NCI-H1092 (cell line): ENCODE measurements at places on chromosomes 6 and 20.

DNA sequence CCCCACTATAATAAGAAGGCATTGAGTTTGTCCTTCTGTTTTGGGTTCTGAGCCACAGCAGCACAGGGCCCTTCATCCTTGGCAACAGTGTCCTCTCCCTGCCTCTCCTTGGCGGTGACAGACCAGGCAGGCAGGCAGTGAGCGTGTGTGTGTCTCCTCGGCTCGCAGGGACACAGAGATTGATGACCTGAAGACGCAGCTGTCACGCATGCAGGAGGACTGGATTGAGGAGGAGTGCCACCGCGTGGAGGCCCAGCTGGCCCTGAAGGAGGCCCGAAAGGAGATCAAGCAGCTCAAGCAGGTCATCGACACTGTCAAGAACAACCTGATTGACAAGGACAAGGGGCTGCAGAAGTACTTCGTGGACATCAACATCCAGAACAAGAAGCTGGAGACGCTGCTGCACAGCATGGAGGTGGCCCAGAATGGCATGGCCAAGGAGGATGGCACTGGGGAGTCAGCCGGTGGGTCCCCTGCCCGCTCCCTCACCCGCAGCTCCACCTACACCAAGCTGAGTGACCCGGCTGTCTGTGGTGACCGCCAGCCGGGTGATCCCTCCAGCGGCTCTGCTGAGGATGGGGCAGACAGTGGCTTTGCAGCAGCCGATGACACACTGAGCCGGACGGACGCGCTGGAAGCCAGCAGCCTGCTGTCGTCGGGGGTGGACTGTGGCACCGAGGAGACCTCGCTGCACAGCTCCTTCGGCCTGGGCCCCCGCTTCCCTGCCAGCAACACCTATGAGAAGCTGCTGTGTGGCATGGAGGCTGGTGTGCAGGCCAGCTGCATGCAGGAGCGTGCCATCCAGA lies 24.0 kb downstream of the SDCBP2 start:
- DNase-seq = no peak

- DNase-seq = no peak
These were observed 119.7 kb upstream of the ZNF184 start for GRCh38 chr6:27592481-27593199.

GRCh38 chr20:7693761-7694160 lies 246.5 kb downstream of the HAO1 start:
- no peak for DNase-seq

GRCh38 chr6:16305788-16306187 lies 67.4 kb downstream of the GMPR start:
- DNase-seq = no peak

GRCh38 chr20:44598423-44599305 lies 16.3 kb downstream of the PKIG start:
- DNase-seq = no peak
